Activated CD4-positive, alpha-beta T cell treated with anti-CD3 and anti-CD28 coated beads for 36 hours (primary cell): ENCODE measurements at places on chromosomes 7 and 10.

- H3K4me3 ChIP-seq = no peak overlapping the region
- no peaks in the 10 kb centered on the region for H3K36me3 ChIP-seq
- no peaks in the 10 kb centered on the region for H3K4me1 ChIP-seq
- H3K27ac ChIP-seq = no peak overlapping the region
- peaks cover 13% of the 10 kb centered on the region for H3K27me3 ChIP-seq
- no peak for DNase-seq
These were observed 53.4 kb downstream of the MYL10 start for GRCh38 chr7:101575721-101576120.

DNA sequence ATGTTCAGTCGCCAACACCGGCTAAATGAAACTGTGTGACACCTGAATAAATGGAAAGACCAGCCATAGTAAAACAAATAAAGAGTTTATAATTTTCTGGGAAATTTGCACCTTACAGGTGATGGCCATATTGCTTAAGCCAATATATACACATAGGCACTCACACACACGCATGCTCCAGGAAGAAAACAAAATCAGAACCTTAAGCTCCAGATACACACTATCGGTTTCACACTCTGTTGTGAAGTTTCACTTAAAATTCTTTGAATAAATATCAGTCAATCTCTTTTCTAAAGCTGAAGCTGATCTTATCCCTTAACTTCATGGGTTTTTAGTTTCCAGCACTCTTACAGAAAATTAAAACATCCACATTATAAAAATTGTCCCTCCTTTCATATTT is 226.7 kb upstream of the MDFIC start:
- H3K4me3 ChIP-seq = no peak overlapping the region
- H3K27ac ChIP-seq = no peak overlapping the region
- DNase-seq = no peak
- no peaks in the 10 kb centered on the region for H3K4me1 ChIP-seq
- H3K36me3 ChIP-seq = no peaks in the 10 kb centered on the region
- peaks cover 9% of the 10 kb centered on the region for H3K27me3 ChIP-seq

- no peaks in the 10 kb centered on the region for H3K36me3 ChIP-seq
- DNase-seq = no peak
- no peak overlapping the region for H3K4me3 ChIP-seq
- peaks cover 2% of the 10 kb centered on the region for H3K27me3 ChIP-seq
- H3K27ac ChIP-seq = no peak overlapping the region
- H3K4me1 ChIP-seq = no peaks in the 10 kb centered on the region
These were observed 281.4 kb upstream of the TAC1 start for GRCh38 chr7:97450516-97450915.

GRCh38 chr10:126889421-126889820 is 15.8 kb upstream of the DOCK1 start:
- no peaks in the 10 kb centered on the region for H3K27me3 ChIP-seq
- no peak overlapping the region for H3K4me3 ChIP-seq

- DNase-seq = no peak
- peaks cover under 1% of the 10 kb centered on the region for H3K4me1 ChIP-seq
- peaks cover 3% of the 10 kb centered on the region for H3K27me3 ChIP-seq
These were observed 435.0 kb downstream of the AUTS2 start for GRCh38 chr7:70033226-70033625.

DNA sequence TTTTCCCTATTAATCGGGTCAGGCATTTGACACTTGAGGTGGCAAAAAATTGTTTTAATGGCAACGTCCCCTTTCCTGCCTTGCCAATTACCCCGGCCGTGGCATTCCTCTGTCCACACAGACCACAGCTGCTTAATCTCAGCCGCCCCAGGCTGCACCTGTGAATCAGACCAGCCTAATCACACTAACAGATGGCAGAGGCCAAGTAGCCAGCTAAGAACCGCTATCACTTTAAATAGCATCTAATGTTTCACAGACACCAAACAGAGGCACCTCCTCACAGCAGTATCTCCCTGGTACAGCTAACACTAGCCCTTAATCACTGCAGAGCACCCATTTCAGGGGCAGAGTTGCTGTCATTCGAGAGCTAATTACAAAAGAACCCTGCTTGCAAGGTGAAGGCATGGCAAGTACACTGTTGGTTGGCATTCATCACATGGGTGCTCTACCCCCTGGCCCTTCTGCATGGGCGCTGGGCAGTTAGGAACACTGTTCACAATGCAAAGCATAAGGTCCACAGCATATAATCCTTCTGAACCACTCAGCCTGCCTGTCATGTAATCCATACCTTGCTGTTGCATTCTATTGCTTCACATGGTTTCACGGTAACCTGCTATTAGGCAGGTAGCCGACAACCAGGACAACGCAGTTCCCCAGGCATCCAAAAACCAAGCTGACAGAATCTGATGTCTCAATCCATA is 38.8 kb downstream of the FGFR2 start:
- H3K4me1 ChIP-seq = no peaks in the 10 kb centered on the region
- no peak overlapping the region for H3K27ac ChIP-seq
- DNase-seq = no peak
- H3K4me3 ChIP-seq = no peak overlapping the region
- no peaks in the 10 kb centered on the region for H3K36me3 ChIP-seq

- no peaks in the 10 kb centered on the region for H3K4me1 ChIP-seq
- no peak for DNase-seq
- no peak overlapping the region for H3K4me3 ChIP-seq
These were observed 45.1 kb upstream of the PPP2R2D start for GRCh38 chr10:131855461-131856401.

GRCh38 chr10:60549686-60550085 is 160.0 kb upstream of the ANK3 start:
- no peak overlapping the region for H3K27ac ChIP-seq
- no peaks in the 10 kb centered on the region for H3K27me3 ChIP-seq
- peaks cover 5% of the 10 kb centered on the region for H3K4me1 ChIP-seq
- DNase-seq = no peak
- peaks cover 13% of the 10 kb centered on the region for H3K36me3 ChIP-seq
